ENCODE measurements at places on chromosomes 7 and 10.

DNA sequence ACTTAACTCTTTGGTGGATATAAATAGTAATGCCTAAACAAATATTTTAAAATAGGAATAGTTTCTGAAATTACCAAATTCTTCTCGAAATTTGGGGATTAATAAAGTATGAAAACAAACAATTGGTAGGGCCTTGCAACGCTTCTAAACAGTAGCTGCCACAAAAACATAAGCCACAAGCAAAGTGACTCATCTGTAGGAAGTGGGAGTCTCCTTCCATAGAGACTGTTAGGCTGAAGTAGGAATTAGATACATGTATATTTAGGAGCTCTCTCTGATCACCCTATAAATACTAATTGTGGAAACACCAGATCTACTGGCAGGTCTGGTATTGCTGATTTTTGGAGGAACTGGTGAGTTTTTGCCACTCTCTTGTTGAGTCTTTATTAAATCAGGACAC lies 5.7 kb upstream of the LMOD2 start:
- DNase-seq: no peak

DNA sequence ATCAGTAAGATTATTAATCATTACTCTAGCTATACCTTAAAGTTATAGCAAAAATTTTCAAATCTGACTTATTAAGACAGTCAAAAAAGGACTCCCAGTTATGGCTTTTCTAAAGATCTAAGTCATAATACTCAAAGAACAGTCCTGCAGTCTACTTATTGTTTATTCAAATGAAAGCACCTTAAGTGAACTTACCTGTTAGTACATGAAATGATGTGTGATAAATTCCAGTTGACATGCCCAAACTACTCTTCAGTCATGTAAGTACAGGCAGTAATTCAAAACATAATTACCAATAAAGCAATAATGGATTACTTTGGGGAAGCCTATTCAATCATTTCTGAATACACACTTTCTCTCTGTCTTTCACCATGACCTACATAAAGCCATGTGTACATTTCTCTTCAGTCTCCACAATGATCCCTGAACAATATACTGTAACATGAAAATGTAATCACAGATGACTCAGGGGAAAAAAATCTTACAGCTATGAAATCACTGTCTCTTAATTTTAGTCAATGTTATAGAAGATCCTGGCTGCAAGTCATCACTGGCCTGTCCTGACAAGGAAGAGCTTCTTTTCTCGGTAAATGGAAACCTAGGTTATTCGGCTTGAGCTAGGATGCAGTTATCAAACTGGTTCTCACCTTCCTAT lies 420.7 kb upstream of the LRRTM3 start:
- no peak for DNase-seq

DNA sequence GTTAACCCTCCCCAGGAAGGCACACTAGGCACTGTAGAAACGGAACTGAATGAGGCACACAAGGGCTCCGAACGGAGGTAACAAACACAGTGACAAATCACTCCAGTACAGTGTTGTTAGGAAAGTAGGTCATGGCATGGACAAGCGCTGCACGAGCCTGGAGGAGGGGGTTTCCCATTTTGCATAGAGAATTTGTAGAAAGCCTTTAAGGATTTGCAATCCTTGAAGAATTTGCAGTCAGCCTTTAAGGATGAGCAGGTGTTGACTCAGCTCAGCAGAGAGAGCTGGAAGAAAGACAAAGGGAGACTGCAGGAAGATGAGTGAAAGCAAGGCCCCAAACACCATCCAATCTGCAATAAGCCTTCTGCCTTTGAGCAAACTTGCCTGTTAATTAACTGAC lies 51.1 kb upstream of the PPP1R3C start:
- no peak for DNase-seq

GRCh38 chr10:121327727-121328126 lies 270.5 kb downstream of the FGFR2 start:
- DNase-seq: no peak

DNA sequence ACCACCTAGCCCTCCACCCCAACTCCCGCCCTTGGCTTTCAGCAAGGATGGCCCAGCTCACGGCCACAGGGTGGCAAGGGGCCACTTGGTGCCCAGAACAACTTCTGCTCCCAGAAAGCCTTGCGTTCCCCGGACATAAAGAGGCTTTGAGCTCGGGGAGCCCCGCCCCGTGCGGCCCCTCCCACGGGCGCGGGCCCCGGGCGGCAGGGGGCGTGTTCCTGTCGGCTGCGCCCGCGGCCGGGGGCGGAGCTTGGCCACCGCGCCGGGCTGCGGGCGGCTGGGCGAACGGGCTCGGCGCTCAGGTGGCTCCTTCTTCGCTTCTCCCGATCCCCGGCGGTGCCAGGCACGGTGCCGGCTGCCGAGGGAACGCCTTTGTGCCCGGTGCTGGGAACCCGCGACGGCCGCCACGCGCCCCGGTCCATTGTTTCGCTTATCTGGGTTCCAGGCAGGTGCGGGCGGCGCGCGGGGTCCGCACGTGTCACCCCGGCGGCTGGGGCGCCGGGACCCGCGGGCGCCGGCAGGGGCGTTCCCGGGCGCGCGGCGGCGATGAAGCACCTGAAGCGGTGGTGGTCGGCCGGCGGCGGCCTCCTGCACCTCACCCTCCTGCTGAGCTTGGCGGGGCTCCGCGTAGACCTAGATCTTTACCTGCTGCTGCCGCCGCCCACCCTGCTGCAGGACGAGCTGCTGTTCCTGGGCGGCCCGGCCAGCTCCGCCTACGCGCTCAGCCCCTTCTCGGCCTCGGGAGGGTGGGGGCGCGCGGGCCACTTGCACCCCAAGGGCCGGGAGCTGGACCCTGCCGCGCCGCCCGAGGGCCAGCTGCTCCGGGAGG lies at the start of gene NFE2L3:
NFE2L3 (plus strand) TSS at position 246 of the 829 bp plus-strand sequence; CDS start at position 547, 301 bp downstream.
- peak; percentile 62 for DNase-seq

DNA sequence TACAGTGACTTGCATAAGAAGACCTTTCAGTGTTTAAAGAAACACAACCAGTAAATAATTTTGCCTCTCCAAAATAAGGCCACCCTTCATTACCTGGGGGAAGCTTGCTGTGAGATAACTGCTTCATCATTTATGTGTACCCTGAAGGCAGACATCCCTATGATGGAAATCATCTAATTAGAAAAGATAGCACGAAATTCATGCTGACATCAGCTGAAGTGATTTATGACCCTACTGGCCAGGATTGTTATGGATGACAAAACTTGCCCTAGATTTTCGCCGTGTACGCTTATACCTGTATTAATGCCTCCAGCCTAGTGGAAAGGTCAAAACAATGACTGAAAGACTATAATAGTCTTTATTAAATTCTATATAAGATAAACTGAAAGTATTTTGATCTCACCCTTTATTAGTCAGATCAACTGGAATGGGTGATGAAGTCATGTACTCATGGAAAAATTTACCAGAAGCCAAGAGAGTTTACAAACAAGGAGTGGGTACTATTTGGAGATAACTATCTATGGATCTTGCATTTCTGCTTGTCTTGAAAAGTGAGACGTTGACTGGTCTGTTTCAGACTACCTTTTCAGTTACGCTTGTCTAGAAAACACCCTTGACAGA lies 114.2 kb downstream of the PPP1R3A start:
- DNase-seq: no peak

DNA sequence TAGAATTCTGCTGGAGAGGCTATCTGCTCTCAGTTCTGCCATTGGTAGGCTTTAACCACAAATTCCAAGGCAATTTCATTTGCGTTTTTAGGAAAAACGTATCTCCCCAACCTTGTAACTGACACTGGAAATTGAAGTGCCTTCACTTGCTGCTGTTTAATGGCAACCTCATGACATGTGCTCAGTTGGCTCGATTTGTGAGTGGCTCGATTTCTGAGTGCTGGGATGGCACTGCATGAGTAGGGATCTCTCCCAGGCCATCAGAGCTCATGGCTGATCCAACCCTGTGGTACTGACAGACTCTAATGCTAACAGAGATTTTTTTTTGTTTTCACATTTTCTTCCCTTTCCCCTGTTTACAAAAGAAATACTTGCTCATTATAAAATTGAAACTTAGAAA lies 56.0 kb downstream of the SUFU start:
- DNase-seq: no peak

GRCh38 chr7:22330903-22331302 lies 26.1 kb downstream of the RAPGEF5 start:
- DNase-seq: no peak

DNA sequence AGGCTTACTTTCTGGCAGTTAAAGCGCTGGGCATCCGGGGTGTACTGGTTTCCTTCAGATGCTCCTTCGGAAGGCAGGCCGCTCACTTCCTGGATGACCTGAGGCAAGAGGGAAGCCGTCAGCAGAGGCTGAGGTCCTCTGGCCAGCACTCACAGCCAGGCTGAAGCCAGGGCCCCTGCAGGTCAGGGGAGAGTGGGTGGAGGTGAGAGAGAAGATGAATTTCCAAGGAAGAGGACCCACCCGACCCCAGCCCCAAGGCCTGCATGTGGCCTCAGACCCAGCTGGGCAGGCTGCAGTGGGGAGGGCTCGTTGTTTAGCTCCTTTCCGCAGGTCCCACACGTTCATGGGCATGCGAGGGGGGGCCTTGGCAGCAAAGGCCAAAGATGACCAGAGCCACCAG lies 71.3 kb downstream of the VWA2 start:
- no peak for DNase-seq

- no peak for DNase-seq
Measured at GRCh38 chr7:158924956-158925355, 68.6 kb downstream of the DYNC2I1 start.

GRCh38 chr10:80518807-80519360 lies 18.8 kb upstream of the SH2D4B start:
- DNase-seq: no peak

DNA sequence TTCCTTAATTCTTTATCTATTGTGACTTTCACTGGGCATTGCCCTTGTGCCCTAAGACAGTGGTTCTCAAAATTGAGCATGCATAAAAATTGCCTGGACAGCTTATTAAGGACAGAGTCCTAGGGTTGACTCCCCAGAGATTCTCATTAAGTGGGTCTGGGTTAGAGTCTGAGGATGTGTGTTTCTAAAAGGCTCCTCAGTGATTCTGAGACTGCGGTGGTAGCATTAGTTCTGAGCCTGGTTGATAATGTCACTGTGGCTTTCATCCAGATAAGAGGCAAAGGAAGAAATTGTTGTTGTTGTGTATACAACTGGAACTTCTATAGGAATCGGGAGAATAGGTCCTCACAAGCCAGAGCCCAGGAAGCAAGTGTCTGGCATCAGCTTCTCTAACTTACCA lies 1.3 kb downstream of the IFIT2 start:
- no peak for DNase-seq

DNA sequence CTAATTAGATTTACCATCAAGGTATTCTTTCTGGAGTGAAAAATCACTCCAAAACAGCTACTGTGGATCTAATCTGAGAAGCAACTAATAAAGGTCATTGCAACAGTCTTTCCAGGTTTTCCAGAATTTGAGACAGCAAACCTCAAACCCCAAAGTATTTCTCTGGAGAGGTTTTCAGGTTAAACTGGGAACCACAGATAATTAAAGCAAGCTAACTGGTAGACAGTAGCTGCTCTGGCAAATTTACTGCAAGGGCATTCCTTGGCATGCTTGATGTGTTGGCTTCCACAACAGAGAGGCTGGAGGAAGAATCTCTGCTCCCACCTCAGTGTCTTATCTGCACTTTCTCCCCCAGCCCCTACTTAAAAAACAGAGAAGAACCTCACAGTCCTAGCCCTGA lies 140.0 kb upstream of the NRBF2 start:
- DNase-seq: no peak

DNA sequence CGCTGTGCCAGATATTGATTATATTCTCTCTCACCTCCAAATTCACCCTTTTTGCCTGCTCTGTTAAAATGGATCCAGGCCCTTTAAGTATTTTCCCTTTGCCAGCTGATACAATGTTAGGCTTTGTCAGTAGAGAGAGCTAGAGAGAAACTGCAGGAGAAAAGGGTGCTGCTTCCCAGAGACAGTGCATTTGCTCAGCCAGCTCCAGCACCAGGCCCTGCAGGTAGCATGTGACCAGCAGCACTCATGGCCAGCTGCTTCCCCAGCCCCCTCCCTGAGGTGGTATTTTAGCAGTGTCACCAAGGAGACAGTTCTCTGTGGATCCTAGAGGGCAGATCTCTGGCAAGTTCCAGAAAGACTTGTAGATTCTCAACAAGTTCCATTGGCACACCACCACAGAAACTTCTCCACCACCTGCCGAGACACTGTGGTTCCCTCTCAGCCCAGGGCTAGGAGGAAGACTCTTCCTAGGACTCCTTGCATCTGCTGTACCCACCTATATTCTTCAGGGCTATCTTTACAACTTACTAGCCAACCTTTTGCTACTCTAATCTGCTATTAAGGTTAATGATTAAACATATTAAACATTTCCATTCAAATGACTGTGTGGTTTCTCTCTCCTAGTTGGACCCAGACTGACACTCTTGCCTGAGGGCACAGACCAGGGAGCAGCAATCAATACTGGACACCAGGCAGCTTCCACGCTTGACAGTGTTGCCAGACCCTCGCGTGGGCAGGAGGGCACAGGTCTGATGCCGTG lies 35.6 kb upstream of the ADAM12 start:
- DNase-seq: no peak

DNA sequence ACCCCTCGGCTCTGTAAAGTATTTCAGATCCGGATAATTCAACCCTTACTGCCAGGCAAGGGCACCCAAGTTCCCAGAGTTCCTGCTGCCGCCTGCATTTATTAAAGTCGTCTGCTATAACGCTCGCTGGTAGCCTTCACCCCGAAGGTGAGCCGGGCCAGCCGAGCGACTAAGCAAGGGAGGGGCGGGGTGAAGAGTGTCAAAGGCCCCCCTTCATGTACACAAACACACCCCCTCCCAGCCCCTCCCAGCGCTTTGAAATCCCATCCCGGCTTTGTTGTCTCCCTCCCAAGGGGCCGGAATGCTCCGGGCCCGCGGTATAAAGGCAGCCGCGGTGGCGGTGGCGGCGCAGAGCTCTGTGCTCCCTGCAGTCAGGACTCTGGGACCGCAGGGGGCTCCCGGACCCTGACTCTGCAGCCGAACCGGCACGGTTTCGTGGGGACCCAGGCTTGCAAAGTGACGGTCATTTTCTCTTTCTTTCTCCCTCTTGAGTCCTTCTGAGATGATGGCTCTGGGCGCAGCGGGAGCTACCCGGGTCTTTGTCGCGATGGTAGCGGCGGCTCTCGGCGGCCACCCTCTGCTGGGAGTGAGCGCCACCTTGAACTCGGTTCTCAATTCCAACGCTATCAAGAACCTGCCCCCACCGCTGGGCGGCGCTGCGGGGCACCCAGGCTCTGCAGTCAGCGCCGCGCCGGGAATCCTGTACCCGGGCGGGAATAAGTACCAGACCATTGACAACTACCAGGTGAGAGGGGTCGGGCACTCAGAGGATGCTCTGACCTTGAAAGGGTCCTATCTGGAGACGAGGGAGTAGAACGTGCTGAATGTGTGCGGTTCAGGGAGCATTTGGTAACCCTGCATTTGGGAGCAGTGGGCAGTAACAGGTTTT lies at the start of gene DKK1:
DKK1 (plus strand) TSS at position 349 of the 889 bp plus-strand sequence; CDS start at position 503, 154 bp downstream.
- no peak for DNase-seq

- peak; percentile 65 for DNase-seq
Measured at GRCh38 chr7:22559829-22560489, 60.0 kb upstream of the STEAP1B start.
